ENCODE measurements at places on chromosomes 4 and X.

DNA sequence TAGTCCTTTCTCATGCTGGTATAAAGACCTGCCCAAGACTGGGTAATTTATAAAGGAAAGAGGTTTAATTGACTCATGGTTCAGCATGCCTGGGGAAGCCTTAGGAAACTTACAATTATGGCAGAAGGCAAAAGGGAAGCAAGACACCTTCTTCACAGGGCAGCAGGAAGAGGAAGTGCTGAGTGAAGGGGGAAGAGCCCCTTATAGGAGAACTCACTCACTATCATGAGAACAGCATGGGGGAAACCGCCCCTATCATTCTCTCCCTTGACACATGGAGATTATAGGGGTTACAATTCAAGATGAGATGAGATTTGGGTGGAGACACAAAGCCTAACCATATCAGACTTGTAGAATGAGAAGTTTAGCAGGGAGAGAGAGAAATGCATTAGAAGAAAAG is 373.3 kb upstream of the DIAPH2 start:
- no peak for DNase-seq

GRCh38 chrX:79065696-79066095 is 78.8 kb upstream of the GPR174 start:
- no peak for DNase-seq

- no peak for DNase-seq
Measured at GRCh38 chr4:93334003-93334402, 494.6 kb upstream of the ATOH1 start.

- DNase-seq, result no peak
Measured at GRCh38 chr4:76293772-76294171, 12.8 kb upstream of the STBD1 start.

DNA sequence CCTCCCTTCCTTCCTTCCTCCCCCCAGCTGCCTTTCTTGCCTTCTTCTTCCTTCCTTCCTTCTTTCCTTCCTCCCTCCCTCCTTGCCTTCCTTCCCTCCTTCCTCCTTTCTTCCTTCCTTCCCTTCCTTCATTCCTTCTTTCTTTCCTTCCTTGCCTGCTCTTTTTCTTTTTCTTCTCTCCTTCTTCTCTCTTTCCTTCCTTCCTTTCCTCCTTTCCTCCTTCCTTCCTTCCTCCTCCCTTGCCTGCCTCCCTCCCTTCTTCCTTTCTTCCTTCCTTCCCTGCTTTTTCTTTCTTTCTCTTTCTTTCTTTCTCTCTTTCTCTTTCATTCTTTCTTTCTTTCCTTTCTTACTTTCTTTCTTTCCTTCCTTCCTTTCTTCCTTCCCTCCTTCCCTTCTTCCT is 49.1 kb downstream of the STK32B start:
- no peak for DNase-seq

DNA sequence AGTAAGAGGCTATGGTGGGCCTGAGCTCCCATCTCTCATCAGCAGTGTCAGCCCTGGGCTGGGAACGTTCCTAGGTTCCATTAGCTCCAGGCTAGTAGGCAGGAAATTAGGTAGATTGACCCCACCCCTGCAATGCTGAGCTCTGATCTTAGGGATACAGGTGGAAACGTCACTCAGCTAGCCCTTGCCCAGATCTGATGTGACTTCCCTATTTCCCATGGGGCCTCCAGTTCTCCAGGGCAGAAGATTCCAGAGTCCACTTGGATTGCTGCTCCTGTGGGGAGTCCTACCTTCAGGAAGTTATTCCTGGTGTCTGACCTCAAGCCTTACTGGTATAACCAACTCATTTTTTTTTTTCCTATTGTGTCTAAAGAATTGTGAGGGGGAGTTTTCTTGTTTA is 81.1 kb downstream of the EFNB1 start:
- DNase-seq, result no peak

- DNase-seq, result no peak
Measured at GRCh38 chr4:176298664-176299063, 21.1 kb upstream of the SPCS3 start.

GRCh38 chr4:128979934-128980333 is 113.4 kb downstream of the SCLT1 start:
- DNase-seq, result no peak

GRCh38 chr4:78518561-78518960 is 33.0 kb upstream of the ANXA3 start:
- DNase-seq, result no peak

GRCh38 chr4:81913427-81913879 is 441.7 kb upstream of the RASGEF1B start:
- DNase-seq, result peak; percentile 42

GRCh38 chrX:14899607-14900006 is 26.4 kb downstream of the MOSPD2 start:
- no peak for DNase-seq

GRCh38 chr4:177185151-177185550 is 124.5 kb upstream of the NEIL3 start:
- DNase-seq, result no peak

DNA sequence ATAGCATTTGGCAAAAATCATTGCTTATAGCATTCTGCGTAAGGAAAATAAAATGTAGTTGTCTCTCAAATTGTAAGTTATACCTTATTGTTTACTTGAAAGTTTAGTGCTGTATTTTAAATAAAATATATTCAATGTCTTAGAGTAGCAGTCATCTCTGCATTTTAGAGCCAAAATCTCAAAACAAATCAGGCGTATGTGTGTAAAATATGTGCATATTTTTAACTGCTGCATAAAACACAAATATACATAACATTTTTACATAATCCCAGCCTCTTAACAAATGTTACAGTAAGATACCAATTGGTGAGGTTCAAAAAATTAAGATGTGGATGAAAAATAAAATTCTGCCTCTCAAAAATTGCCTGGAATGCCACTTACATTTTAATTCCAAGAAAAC is 145.8 kb upstream of the AGA start:
- no peak for DNase-seq

DNA sequence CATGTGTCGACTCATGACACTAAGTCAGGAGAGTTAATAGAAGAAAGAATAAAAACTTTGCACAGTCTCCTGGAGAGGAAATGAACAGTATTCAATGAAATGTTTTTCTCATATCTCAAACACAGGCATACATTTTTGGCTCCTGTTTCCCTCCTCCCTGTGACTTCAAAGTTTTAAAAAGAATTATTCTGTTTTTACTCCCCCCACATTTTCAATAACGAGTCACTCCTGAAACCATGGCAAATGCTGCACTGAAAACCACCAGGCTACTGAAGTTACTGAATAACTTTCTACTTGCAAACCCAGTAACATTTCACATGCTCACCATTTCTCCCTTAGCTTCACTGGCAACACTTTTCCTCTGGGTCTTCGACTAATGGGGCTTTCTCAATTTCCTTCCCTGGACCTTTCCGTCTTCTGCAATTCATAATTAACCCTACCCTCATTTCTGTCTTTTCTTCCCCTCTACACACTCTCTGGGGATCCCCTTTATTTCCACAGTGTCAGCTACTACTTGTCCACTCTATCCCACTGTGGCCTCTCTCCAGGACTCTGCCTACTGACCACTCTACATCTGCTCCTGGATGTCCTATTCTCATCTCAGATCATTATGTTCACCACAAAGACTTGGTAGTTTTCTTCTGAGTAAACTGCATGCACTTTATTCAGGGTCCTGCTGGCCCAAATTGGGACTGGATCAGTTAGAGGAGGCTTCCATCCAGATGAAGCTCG is 225.8 kb upstream of the ETNPPL start:
- no peak for DNase-seq

DNA sequence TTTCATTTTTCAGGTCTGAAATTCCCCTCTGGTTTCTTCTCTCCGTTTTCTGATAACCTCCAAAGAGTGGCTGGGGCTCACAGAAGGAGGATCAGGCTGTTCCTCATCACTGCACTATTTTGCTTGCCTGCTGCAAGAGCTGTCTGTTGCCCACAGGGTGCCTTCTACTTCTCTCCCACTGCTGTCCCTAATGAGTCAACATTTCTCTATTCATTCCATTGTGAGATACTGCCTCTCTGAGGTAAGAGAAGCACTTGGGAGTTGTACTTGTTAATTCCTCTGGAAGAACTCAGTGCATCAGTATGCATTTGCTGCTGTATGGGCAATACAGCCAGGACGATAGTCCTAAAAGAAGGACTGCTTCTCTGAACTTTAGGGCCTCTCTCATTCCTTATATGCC is 34.8 kb downstream of the CT47B1 start:
- no peak for DNase-seq

DNA sequence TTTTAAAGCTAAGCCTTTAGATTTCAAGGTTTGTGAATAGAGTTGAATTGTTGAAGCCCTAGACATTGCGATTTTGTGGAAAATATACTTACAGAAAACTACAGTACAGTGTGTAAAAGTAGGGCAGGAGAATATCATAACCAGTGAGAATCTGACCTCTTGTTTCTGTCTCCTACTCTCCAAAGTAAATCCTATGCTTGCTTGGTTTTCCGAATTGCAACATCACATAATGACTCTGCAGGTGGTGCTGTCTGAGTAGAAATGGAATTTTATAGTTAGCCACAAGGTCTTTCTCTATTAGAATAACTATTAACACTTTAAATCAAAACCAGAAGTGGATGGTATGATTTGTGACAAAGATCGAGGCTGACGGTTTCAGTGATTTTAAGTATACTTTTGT is 505.6 kb downstream of the RAPGEF2 start:
- no peak for DNase-seq

- no peak for DNase-seq
Measured at GRCh38 chrX:23797371-23798128, 14.6 kb downstream of the SAT1 start.

DNA sequence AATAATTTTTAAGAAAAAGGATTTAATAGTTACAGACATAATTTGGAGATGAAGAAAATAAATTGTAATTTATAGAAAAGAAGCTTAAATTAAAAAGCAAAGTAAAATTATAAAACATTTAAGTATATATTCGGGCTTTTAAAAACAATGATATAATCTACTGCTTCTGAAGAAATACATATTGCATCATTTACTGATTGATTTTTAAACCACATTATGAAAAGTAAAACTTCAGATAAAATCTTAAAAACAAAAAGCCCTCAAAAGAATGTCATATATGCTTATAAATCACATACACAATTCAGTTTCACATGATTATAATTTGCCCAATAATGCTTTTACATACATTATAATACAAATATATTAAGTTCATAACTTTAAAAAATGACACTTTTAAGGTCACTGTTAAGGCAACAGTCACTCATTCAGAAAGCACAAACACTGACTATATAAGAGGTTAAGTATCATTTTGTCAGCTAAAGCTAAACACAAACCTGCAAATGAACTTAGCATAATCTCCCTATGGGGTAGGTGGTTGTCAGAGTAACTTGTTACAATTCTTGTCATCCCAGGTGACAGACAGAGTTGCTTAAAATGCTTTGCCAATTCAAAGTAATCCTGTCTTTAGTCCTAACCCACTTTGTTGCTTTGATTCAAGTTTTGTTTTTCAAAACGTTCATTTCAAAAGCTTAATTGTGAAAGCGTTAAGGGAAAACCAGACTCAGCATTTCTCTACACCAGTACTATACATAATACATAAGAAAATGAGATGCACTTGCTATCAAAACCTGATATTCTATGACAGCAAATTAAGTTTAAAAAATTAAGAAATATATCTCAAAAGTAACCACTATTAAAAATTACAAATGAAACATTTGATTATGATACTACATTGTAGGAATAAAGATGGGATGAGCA is 90.6 kb upstream of the MAB21L2 start:
- no peak for DNase-seq

- DNase-seq, result no peak
Measured at GRCh38 chr4:55466001-55466400, 70.2 kb downstream of the TMEM165 start.

DNA sequence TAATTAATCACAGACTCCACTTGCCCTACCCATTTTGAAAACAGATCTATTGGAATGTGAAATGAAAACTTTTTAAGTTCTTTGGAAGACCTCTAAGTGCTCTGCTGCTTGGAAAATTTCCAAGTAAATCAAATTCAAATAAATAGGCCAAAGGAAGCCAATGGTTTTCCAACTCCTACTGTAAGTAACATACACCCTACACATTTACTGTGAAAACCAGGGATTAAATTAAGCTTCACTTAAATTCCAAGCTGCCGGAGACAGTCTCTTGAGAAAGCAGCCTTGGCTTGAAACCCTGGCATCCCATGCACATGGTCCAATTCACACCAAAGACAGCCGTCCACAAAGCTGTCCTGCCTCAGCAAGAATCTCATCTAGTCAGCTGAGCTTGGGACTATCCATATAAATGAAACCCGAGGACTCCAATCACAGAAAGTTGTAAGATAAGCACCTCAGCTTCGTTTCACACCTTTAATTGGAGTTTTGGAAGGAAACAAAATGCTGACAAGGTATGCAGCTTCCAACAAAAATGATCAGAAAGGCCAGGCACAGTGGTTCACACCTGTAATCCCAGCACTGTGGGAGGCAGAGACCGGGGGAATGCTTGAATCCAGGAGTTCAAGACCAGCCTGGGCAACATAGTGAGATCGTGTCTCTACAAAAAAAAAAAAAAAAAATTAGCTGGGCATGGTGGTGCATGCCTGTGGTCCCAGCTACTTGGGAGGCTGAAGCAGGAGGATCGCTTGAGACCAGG is 88.6 kb downstream of the APBB2 start:
- DNase-seq, result no peak

DNA sequence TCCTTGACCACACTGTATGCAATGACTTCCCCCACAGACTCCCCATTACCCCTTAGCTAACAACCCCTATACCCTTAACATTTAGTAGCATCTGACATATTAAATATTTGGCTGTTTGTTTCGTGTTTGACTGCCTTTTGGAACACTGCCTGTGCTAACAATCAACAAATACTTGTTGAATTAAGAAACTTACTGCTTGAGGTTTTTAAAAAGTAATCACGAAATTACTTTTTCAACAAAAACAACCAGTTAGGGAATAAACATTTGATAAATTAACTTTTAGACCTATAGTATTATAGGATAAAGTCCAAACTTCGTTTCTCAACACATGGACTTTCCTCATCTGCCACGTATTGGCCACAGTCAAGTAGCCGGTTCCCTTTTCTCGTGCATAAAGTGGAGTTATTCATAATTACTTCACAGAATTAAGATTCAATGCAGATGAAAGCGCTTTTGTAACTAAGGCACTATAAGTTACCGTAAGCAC is 555 bp upstream of the ELMOD2 start:
- DNase-seq, result no peak

DNA sequence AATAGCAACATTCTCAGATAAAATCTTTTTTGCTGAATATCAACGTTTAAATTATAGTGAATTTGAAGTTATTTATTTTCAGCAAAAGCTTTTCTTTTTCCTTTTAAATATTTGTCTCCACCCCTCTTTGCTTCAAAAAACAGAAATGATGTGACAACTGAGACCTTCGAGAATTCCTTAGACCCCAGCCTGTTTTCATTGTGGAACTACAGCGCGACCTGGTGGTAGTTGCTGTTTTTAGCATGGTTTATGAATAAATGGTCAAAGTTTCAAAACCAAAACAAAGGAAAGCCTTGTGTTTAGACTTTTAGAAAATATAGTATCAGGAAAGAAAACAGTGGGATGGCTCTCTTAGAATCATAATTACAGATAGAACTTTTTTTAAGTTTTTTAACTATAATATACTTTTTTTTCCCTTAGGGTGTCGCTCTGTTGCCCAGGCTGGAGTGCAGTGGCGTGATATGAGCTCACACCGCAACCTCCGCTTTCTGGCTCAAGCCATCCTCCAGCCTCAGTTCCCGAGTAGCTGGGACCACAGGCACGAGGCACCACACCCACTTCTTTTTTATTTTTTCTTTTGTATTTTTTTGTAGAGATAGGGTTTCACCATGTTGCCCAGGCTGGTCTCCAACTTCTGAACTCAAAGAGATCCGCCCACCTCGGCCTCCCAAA is 26.8 kb upstream of the TMEM184C start:
- DNase-seq, result peak; percentile 25

Data from activated T-cell treated with anti-CD3 and anti-CD28 coated beads for 48 hours (primary cell).